ENCODE measurements at places on chromosomes 5 and 9. TPM values are rescaled to one million over a fixed set of nuclear protein-coding genes. Genes with fewer than 3 reads are reported as not detected.

Gene RFESD
- total RNA-seq = 4.6 TPM

Gene HMGCR
- total RNA-seq = 105 TPM

Gene MAPKAP1
- total RNA-seq = 61.4 TPM

Gene ARHGEF28
- 34.6 TPM for total RNA-seq

Gene KCNIP1
- not detected for total RNA-seq

Gene SPINK4
- total RNA-seq = not detected

Gene WDR70
- total RNA-seq = 25.5 TPM

Gene MARCHF3
- 53.7 TPM for total RNA-seq

Gene KIAA1958
- 11.1 TPM for total RNA-seq

Gene OR2S2
- total RNA-seq = not detected

Measured in lower leg skin (tissue), 4 donors.